Kidney epithelial cell (primary cell): ENCODE measurements at places on chromosomes 4 and X.

GRCh38 chr4:22483551-22483981, 32.3 kb downstream of the ADGRA3 start:
- no peak for DNase-seq

DNA sequence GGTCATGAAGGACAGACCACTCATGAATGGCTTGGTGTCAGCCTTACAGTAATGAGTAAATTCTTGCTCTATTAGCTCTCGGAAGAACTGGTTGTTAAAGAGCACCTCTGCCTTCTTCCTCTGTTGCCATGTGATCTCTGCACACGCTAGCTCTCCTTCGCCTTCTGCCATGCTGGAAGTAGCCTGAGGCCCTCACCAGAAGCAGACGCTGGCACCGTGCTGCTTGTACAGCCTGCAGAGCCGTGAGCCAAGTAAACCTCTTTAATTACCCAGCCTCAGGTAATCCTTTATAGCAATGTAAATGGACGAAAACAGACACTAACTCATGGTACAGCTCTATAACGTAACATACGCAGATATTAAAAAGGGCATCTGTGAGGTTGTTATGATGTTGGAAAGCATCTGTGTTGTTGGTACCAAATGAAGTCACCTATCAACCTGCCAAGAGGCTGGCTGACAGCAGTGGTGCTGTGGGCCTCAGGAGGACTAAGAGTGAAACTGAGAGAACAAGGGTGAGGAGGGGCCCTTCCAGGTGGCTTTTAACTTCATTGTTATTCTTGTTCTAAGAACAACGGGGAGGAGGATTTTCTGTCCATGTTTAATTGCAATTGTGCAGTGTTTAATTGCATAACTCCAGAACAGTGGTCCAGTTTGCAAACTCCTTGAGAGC, 69.2 kb downstream of the CRMP1 start:
- DNase-seq, result no peak

DNA sequence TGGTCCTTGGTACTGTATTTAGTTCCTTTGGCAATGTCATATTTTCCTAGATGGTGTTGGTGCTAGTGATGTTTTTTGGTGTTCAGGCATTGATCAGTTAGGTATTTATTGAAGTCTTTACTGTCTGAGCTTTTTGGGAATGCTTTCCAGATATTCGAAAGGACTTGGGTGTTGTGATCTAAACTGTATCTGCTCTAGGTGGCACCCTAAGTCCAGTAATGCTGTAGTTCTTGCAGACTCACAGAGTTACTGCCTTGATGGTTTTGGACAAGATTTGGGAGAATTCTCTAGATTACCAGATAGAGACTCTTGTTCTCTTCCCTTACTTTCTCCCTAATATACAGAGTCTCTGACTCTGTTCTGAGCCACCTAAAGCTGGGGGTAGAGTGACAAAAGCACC, 513.6 kb upstream of the PITX2 start:
- DNase-seq, result no peak

- DNase-seq, result no peak
These were observed 79.1 kb upstream of the C1QTNF7 start for GRCh38 chr4:15348695-15349094.

GRCh38 chrX:140815868-140816267, 106.3 kb downstream of the LINC00632 start:
- DNase-seq, result no peak

DNA sequence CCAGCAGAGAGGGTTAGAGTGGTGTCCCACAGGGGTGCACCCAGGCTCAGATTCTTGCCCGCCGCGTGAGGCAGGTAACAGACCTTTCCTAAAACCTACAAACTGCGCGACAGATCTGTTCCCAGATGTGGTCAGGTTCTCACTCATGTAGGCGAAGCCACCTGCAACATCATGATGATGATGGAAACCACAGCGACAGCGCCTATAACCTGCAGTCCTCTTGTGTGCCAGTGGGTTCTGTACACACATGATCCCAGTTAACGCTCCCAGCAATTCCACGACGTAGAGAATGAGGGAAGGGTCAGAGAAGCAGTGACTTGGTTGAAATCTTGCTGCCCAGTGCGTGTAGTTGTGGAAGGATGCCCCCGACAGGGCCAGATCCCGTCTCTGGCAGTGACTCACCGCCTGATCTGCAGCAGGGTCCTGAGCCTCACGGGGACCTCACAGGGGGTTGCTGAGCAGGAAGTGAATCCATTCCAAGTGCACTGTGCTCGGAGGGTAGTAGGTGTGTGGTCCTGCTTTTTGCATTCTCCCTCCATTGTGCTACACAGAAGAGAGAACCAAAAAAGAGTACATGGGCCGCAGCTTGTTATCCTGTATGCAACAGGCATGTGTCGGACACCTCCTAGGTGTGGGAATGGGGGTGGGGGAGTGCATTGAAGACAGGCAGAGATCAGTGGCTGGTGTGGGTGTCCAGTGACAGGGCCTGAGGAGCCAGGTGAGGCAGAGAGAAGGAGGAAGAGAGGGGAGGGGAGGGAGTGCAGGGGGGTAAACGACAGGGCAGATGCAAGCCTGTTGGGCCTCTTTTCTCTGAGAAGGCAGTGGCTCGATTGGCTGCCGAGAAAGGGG, 66.6 kb downstream of the MTMR1 start:
- DNase-seq, result no peak

GRCh38 chr4:112818594-112818965, 181.6 kb downstream of the LARP7 start:
- DNase-seq, result no peak

DNA sequence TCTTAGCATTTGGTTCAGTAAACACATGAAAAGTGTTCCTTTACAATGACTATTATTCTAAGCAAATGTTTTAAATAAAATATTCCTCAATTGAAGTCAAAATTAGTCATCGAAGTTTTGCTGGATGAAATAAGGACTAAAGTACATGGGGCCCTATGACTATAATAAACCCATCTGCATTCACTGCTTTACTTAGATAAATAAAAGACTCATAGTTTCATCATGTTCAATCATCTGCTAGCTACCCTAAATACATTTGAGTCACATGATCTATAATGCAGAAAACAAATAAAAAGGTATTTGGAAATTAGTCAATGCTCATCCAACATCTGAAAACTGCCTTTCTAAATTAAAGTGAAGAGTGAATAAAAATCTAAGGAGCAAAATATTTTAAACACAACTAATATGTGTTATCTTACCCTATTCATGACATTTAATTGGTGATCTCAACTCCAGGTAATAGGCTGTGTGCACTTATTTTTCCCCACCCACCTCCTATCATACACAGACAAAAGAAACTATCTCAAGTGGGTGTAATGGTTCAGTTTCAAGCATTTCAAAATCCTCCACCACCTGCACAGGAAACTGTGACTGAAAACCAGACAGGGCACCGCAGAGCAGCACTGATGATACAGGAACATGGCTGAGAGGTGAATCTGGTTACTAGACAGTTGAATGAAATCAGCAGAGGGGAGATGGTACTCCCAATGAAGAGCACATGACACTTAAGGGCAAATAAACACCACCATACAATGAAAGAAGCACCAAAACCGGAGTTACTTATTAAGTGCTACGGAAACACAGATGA, 78.6 kb downstream of the CAMK2D start:
- DNase-seq, result no peak

DNA sequence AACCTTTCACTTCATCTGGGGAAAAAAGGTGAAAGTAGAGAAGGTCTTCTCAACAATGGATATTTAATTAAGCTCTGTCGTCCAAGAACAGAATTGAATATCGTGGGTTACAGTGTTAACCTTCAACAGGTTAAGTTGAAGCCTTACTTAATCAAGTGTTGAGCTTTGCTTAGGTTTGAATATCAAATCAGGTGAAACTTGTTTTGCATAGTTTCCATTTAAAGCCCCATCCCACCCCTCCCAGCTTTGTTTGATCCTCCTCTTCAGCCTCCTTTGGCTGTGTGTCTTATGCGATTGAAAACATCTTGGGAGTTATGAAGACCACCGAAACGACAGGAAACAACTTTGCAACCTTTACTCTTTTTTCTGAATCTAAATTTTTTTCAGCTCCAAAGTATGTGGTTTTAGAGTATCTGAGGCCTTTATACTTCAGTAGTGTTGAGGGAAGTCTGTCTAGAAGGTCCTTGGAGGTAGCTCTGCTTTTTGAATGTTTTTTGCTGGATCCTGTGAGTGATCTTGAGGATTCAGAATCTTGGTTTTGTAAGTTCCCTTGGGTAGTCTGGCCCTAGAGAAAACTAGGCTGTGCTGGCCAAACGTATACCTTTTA, 39.1 kb downstream of the MCUB start:
- no peak for DNase-seq

DNA sequence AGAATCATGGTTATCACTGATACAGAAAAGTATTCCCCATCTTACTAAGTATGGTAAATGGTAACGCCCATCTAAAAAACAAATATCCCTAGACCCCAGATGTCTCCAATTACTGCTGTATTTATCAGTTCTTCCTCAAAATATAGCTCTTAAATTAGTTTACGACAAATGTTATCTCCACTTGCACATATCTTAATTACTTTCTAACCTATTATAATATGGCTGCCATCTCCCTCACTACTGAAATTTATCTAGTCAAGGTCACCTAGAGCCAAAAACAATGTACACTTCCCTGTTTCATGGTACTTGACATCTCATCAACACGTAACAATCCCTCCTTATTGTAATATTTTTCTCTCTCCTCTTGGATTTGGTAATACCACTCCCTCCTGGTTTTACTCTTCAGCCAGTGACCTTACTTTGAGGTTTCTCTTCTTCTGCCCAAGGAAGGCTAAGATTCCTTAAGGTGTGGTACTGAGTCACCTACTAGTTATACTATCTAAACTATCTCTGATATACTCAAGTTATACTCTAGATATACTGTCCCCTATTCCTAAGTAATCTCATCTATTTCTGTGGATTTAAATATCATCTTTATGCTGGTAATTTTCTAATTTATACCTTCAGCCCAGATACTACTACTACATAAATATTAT, 8.6 kb downstream of the LCORL start:
- no peak for DNase-seq

- no peak for DNase-seq
These were observed 32.3 kb downstream of the CHRNA9 start for GRCh38 chr4:40367451-40367850.

DNA sequence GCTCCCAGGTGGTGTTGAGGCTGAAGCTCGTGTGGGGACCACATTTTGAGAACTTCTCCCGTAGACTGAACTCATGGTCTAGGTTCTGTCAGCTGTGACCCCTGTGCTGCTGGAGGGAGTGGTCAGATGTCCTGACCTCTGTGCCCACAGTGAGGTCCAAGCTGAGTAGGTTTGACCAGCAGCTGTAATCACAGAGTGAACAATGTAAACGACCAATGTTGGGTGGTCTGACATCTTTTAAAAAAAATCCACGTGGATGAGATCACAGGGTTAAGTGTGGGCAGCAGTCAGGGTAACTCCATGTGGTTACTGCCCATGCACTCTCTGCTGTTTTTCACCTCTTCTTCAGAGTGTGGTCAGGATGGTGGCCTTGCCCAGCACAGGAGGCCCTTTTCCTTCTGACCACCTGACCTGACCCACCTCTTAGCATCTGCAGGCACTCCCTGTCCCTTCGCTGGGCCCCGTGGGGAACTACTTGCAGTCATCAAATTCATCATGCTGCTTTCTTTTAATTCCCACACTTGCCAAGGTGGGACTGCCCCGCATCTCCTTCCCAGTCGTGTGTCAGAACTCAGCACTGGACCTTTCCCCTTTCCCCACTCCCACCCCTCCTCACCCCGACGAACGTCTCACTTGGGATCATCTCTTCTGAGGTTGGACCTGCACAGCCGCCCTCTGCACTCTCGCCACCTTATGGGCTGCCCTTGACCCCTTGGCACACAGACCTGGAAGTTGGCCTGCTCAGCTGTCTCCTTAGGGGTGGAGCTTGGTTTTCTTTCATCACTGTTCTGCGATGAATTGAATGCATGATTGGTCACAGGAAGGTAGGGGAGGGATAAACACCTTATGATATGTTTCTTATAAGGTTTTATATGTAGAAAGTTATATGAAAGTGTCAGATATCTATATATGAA, 120.1 kb downstream of the PTTG2 start:
- DNase-seq, result no peak

- DNase-seq, result no peak
These were observed 310.6 kb downstream of the PABPC4L start for GRCh38 chr4:133891011-133891410.

DNA sequence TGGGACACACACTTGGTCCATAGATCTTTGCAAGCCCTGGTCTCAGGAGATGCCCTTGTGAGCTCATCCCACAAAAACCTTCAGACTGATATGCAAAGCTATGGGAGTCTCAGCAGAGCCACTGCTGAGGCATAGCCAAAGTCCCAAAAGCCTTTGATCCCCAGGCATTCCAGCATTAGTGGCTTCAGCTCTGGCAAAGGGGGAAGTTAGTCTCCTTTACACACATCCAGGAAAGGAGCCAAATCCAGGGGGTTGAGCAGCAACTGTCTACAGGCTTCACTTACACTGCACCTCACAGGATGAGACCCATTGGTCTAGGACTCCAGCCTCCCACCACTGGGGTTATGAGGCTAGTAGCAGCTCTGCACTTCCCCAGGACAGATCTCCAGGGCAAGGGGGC, 14.0 kb downstream of the PF4 start:
- no peak for DNase-seq

DNA sequence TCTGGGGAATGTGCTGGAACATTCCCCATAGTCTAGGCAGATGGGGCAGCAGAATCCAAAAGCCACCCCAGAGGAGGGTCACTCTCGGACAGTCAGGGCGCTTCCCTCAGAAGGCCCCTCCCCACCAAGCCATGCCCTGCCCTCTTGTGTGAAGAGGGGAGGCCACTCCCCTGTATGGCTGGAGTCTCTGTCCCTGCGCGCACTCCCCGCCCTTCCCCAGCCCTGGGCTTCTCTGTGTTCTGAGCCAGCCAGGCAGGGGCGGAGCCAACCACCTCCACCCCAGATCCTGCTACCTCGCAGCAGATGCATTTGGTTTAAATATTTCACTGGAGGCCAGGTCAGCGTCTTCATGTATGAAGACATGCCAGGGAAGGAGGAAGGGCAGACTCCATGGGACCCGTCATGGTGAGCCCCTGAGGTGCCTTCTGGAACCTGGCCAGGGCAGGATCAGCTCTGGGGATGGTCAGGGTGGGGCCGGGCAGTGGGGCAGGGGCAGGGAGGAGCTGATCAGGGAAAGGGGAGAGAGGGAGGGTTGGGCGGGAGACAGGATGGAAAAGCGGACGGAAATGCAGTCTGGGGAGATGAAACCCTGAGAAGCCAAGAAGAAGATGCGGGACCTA, 107.3 kb downstream of the ADRA2C start:
- DNase-seq, result no peak

DNA sequence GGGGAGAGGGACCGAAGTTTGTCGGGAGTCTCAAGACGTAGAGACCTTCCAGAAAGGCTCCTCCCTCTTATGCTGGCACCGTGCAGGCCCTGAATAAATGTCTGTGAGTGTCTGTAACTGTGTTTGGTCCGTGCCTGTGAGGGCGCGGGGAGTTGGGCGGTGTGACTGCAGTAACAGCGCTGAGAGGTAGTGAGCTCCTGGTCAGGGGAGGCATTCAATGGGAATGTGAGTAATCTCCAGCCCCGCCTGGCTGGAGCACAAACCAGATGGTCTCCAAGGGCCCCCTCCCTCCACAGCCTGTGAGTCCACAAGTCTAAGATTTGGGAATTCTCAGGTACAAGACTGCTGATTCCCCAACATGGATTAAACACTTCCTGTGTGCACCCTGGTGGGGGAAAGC, 100.0 kb downstream of the HMX1 start:
- no peak for DNase-seq

GRCh38 chr4:7708981-7709380, 230.7 kb downstream of the AFAP1 start:
- DNase-seq, result no peak
